ENCODE measurements at places on chromosomes 1 and 21.
A peak's percentile ranks its signal among the peaks of the same experiment; 100 is the strongest.

DNA sequence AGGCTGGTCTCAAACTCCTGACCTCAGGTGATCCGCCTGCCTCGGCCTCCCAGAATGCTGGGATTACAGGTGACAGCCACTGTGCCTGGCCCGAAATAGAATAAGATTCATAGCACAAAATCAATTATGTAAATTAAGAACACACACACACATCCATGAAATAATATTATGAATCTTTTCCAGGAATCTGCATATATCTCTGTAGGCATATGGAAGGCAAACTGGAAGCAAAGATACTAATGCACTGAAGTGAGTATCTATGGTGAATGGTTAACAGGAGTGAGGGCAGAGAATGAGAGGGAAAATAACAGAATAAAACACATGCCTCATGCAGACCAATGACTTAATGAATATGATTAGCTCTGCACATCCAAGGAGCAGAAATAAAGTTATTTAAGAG lies 61.6 kb upstream of the ATP2B4 start:
- no peak for DNase-seq

DNA sequence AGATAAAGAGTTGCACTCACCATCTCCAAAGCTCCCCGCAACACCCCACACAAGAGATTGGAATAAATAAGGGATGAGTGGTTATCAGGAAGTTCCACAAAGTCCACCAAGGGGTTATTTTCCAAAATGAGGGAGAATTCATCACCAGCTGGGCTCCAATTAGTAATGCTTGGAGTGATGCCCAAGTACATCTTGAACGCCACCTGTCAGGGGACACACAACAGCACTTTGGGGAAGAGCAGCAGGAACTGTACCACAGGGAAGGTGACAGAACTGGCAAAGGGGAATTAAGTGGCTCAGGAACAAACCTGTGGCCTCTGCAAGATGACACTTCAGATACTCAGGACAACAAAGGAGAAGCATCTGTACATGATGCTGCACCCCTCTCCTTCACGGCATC lies 11.5 kb downstream of the TRAPPC3 start:
- DNase-seq, result peak; percentile 76

DNA sequence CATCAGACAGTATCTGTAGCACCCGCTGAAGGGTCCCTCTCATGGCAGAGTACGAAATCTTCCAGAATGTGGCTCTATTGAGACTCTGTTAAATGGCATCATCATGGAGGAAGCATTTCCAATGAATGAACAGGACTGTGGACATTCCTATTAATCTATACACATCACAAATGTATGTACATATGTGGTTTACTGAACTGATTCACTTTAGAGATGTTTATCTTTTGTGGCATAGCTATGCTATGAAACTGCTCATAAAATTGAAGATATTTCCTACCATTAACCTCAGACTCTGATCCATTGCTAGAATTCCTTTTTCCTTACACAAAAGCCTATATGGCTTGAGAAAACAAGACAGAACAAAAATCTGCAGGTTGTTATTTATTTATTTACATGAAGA lies 259.6 kb upstream of the RRP15 start:
- DNase-seq, result no peak

DNA sequence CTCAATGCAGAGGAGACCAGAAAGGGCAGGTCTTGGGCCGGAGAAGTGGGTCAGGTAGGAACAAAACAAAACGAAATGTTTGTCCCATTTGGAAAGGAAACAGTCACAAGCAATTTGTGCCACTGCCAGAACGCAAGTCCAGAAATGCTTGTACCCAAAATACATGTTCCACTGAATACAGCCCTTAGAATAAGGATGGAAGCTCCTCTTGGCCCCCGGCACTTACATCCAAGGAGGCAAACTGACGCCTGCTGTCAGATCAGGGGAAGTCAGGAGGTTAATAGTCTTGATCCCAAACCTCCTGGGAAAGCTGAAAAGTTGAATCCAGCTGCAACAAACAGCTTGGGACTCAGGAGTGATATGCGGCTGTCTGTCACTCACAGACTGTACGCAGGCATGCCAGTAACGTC lies 75.9 kb upstream of the GALNT2 start:
- no peak for DNase-seq

DNA sequence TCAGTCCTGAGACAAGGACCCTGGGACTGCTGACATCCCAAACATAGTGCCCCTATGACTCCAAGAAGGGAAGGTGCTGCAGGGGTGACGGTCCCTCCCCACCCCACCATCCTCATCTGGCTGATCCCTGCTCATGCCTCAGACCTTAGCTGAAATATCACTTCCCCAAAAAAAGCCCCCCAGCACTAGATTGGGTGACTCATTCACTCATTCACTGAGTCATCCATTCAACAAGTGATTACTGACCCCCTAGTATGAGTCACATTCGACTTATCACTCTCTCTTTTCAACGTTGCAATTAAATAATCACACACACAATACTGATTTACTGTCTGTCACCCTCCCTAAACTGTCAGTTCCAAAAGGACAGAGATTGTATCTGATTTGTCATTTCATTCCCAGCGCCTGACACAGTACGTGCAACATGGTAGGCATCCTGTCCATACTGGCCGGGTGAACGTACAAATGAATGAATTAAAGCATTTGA lies 48.6 kb downstream of the HIVEP3 start:
- DNase-seq, result no peak

DNA sequence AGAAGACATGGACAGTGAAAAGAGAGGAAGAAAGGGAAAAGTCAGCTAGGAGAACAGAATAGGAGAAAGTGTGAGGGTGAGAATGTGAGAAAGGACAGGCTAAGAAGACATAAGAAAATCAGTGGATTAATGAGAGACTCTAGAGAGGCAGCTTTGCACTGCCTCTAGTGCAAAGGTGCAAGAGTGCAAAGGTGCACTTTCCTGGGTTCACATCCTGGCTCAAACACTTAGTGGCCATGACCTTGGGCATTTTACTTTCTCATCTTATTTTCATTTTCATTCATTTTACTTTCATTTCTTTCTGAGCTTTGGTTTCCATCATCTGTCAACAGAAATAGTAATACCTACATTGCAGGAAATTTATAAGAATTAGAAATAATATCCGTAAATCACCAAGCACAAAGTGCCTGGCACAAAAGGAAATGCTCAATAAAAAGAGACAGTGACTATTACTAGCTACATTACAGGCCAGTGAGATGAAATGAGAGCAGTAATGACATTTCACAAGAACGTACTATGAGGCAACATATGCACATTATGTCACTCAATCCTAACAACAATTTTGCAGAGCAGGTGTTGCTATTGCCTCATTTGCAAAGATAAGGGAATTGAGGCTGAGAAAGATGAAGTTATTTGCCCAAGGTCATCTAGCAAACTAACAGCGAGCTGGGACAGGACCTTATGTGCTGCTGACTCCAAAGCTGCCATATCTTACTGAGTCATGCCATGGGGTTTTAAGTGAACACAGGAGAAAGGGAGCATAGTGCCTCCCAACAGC lies 107.0 kb upstream of the TLR5 start:
- no peak for DNase-seq

DNA sequence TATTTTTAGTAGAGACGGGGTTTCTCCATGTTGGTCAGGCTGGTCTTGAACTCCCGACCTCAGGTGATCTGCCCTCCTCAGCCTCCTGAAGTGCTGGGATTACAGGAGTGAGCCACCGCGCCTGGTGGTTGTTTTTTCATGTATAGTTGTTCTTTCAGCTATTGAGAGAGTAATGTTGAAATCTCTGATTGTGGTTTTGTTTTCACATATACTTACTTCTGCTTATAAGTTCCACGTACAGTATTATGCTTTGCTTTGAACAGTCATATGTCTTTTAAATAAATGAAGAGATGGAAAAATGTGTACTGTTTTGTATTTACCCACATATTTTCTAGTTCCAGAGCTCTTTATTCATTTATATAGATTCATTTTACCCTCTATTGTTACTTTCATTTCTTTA lies 44.5 kb downstream of the MARK1 start:
- no peak for DNase-seq

- DNase-seq, result no peak
Measured at GRCh38 chr1:98661544-98662355, at the start of gene SNX7. SNX7 (plus strand) TSS chr1:98661721; CDS start chr1:98661732, 11 bp downstream.

GRCh38 chr1:74498901-74499300 lies 13.5 kb downstream of the LRRC53 start:
- no peak for DNase-seq

GRCh38 chr1:53896635-53897229 lies 2.7 kb downstream of the DIO1 start:
- no peak for DNase-seq

- no peak for DNase-seq
Measured at GRCh38 chr1:108829498-108829916, 27.4 kb downstream of the AKNAD1 start.

GRCh38 chr1:208139434-208140045 lies 104.6 kb downstream of the PLXNA2 start:
- DNase-seq, result no peak

Measured in NCI-H1694 (cell line).